ENCODE measurements at places on chromosomes 7 and 10.
A peak's percentile ranks its signal among the peaks of the same experiment; 100 is the strongest.

DNA sequence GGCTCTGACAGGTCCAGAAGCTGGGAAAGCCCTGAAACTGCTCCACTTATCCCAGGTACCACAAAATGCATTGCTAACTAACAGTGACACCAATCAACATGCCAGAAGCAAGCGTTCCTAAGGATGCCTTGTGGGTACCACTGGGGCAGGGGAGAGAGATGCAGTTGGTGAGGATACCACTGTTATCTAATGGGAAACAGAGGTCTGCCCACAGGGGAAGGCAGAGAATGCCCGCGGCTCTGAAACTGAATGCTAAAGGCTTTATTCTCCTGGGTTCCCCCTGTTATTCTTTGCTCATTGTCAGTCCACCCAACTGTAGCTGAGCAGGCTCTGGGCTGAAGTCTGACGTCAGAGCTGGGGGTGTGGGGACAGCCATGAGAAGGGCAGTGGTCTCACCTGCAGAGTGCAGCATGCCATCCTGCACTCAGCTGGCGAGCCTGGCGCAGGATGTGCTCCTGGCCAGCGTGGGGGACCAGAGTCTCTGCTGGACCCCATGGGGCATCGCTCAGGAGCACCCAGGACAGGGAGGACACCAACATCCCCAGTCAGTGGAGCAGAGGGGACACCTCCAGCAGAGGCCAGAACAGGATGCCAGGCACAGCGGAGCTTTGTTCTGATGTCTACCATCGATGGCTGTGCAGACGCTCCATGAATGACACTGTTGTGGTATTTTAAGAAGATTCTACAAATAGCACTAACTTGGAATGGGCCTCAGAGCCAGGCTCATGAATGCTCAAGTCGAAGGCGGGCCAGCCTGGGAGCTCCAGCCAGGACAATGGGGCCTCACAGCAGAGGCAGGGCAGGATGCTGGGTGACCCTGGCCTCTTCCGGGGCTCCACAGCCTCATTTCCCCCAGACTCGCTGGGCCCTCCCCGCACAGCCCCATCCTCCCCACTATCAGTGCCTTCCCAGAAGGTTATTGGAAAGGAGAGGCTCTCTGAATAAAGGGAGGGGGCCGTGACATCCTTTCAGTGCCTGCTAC, 95.8 kb downstream of the ARHGAP22 start:
- DNase-seq: no peak

GRCh38 chr10:30455816-30456215, 21.8 kb downstream of the MAP3K8 start:
- peak; percentile 17 for DNase-seq

- no peak for DNase-seq
These were observed 53.1 kb upstream of the KMT2E start for GRCh38 chr7:104960741-104961448.

DNA sequence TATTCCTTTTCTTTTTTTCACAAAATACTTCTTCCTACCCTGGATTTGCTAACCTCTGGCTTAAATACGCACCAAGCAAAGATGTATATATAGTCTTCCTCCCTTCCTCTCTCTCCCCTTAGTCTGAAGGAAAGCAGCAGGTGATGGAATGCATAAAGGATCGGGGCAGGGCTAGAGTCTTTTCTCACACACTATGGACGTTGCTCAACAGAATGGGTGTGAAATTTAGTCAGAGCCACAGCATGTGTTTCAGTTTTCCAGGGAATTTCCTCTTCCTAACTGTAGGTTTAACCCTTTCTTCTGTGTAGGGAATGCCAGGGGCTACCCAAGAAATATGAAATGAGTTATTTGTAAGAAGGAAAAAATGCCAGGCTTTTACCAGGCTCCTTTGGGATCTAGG, 71.4 kb upstream of the NFKB2 start:
- no peak for DNase-seq

GRCh38 chr7:4085937-4086691, 596.0 kb upstream of the FOXK1 start:
- DNase-seq: peak; percentile 9

DNA sequence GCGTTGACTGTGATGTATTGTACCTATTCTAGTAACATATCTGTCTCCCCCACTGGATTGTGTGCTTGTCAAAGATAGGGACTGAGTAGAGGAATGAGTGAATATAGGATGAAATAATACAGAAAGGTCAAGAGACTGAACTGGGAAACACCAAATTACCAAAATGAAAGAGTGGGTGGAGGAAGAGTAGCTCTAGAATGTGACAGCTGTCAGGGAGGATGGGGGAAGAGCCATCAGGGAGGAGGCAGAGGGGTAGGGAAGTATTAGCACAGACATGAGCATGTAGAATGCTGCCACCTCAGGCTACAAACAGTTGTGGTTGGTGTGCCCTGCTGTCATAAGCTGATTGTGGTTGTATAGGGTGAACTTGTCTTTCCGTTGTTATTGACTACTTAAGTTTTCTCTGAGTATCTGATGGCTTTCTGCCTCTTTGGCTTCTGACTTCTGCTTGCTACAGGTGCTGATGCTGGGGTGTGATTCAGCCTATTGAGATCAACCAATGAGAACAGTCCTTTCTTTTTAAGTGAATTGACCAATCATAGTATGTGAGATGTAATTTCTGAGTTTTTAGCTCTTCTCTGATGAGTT, 5.6 kb downstream of the CCSER2 start:
- DNase-seq: peak; percentile 79

- DNase-seq: no peak
These were observed 190.8 kb downstream of the POU6F2 start for GRCh38 chr7:39168403-39169098.

Data from activated naive CD4-positive, alpha-beta T cell treated with anti-CD3 and anti-CD28 coated beads for 36 hours (primary cell).